ENCODE measurements at places on chromosomes 16 and 17.

DNA sequence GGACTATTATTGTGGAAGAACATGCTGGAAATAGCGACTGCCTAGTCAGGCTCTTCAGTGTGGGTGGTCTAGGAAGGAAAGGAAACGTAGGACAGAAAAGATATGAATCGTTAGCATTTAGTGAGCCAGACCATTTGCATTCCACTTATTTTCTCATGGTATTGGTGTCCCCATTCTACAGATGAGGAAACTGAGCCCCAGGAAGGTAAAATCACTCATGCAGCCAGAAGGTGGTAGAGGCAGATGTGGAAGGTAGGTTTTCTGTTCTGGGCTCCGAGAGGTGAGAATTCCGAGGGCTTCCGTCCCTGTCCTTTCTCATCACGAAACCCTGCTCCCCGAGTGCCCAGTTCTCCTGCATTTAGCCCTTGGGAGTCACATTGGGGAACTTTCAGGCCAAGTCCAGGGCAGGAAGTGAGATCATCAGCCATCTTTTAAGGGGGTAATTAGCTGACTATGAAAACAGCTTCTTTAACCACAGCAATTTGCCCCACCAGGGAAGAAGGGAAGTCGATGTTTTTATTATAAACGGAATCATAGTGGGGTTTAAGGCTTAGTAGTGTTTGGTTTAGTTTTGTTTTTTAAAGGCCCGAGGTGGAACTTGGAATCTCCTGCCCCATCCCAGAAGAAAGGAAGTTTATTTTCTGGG is 110.7 kb upstream of the IRX3 start:
- DNase-seq = no peak

DNA sequence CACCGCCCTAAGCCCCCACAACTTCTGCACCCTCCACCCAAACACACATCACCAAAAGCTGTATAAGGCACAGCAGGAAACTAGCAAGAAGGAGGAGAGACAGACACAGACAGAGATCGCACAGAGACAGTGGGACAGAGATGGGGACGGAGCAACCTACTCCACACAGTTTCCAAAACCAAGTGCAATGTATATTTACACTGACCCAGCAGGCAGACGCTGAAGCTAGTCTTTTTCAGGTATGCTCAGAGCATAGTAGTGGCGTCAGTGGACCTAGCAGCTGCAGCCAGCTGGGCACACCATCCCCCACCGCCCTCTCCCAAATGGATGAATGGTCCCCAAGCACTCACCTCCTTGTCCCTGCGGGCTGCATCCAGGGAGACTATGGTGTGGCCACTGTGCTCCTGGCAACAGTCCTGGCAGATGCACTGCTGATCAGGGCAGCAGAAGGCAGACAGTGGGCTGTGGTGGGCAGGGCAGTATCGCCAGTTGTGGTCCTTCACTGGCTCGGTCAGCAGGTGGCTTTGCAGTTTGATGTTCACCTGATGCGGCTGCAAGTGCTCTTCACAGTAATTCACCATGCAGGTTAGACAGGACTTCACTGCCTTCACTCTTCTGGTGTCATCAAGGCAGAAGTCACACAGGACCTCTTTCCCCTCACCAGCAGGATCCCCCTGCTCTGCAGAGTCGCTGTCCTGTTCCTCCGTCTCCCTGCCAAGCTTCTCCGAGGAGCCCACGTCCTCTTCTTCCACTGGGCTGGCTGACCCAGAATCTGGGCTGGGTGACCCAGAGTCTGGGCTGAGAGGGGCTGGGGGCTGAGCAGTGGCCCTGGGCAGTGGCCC is 31.5 kb upstream of the FBXW10B start:
- DNase-seq = no peak

DNA sequence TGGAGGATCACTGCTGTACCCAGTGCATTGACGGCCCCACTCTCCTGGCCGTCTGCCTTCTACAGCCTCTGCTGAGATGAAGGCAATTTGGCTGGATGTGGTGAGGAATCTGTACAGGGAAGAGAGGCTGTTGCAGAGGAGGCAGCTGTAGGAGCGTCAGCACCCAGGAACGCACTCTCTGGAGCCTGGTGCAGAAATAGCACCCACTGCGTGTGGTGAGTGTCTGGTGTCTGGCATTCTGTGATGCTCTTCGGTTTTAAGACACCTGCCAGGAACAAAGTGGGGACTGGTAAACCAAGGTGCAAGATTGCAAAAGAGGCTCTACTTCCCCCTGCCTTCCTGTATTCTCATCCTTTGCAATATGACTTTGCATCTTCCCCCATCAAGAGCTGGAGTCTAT is 187.5 kb upstream of the SDK2 start:
- DNase-seq = no peak

GRCh38 chr17:77894126-77894956 is 64.2 kb upstream of the TNRC6C start:
- DNase-seq = no peak

DNA sequence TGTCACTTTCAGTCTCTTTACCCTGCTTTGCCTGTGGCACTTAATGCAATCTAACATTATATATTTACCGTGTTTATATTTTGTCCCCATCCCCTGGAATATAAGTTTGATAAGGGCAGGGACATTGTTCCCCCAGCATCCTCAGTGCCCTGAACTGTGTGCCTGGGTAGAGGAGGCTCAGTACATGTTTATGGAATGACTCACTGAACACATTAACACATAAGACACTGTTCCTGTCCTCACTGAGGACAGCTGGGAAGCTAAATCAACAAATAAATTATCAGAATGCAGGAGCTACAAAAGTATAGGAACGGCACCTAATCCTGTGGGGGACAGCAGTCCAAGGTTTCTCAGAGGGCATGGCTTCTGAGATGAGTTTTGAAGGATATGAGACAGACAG is 27.8 kb downstream of the GRIN2A start:
- DNase-seq = no peak

All from activated CD4-positive, alpha-beta T cell treated with anti-CD3 and anti-CD28 coated beads, Interleukin-2, amount 50 U/mL, for 1 hour (primary cell).